NCI-H774 (cell line): ENCODE measurements at places on chromosomes 2 and 18.
A peak's percentile ranks its signal among the peaks of the same experiment; 100 is the strongest.

GRCh38 chr2:108124736-108125495 lies 114.9 kb upstream of the SULT1C3 start:
- DNase-seq = no peak

DNA sequence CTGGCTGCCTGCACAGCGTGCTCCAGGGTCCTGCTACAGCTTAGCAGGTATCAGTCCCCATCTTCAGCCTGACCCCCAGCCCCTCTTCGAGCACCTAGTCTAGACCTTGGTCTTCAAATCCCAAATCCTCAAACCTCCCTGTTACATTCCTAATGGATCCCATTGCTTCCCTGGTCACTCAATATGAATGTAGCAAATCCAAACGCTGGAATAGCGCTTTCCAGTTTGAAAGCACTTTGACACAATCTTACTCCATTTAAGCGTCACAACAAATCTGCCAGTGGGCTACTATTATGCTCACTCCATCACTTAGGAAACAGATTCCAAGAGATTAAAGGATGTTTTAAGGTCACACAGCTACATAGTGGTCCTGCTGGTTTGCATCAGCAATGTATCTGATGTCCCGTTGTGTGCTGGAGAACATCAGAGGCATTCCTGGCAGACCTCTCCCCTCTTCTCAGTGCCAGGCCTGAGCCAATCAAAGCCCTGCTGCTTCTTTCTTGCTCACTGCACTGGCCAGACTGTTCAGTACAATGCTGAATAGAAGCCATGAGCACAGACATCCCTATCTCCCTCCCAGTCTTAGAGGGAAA lies 11.1 kb upstream of the INO80C start:
- no peak for DNase-seq

DNA sequence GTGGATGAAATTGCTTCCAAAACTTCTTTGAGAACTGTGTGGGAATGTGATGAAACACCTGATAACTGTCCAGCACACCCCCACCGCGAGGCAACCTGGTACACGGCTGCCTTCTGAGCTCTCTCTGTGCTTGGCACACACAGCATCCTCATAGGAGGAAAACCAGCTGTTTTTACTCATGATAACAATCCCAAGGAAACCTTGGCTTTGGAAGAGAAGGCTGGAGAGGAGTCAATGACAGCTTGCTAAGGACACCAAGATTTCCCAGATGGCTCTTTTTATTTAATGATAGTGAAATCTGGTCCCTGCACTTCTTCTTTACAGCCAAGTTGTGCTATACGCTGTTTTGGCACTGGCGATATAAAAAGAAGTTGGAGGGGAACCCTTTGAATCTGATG lies 232.5 kb upstream of the FN1 start:
- DNase-seq = no peak

- DNase-seq = no peak
These were observed 217.2 kb upstream of the NXPH2 start for GRCh38 chr2:138997346-138997745.

DNA sequence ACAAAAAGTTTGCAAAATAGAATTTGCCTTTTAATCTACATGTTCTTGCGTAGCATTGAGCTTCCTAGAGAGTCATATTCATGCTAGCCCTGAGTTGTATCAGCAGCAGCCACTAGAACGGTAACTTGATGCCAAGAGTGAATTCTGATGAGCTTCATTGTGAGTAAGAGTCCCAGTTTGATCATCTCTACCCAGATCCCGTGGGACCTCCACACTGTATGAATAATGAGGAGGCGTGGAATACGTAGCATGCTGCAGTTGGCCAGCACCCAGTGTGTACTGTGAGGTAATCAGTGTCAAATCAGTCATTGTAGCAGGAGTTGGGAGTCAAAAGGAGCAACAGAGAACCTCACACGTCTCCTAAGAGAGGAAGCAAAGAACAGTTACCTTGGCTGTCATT lies 197.9 kb downstream of the NEDD4L start:
- DNase-seq = no peak

- peak; percentile 18 for DNase-seq
These were observed 62.8 kb downstream of the HDAC4 start for GRCh38 chr2:239337877-239338484.

DNA sequence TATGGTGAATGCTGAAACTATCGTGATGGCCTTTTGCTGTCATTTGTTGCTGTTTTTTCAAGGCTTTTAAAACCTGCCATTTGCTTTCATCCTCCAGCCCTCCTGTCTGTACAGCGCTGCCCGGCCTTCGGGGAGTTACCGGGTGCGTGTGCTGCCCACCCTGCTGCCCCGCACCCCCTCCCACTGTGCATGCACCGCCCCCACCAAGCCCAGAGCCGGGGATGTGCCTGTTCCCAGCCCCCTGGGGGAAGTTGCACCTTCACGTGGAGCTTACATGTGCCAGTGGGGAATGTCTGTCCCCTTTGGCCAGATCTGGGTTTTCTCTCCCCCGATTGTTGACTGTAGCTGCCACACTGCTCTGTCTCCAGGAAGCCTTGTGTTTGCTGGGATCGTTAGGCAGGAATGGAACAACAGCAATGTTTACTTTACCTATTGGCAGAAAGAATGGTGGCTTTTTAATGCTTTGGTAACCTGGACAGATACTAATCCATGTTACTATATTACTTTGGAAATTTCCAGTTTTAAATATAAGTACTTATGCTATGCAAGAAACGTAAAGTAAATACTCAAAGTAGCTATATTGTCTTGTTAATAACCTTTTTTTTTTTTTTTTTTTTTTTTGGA lies 64.8 kb upstream of the RBM44 start:
- DNase-seq = peak; percentile 77

- no peak for DNase-seq
These were observed 172.8 kb downstream of the DCDC2C start for GRCh38 chr2:3876221-3876620.

DNA sequence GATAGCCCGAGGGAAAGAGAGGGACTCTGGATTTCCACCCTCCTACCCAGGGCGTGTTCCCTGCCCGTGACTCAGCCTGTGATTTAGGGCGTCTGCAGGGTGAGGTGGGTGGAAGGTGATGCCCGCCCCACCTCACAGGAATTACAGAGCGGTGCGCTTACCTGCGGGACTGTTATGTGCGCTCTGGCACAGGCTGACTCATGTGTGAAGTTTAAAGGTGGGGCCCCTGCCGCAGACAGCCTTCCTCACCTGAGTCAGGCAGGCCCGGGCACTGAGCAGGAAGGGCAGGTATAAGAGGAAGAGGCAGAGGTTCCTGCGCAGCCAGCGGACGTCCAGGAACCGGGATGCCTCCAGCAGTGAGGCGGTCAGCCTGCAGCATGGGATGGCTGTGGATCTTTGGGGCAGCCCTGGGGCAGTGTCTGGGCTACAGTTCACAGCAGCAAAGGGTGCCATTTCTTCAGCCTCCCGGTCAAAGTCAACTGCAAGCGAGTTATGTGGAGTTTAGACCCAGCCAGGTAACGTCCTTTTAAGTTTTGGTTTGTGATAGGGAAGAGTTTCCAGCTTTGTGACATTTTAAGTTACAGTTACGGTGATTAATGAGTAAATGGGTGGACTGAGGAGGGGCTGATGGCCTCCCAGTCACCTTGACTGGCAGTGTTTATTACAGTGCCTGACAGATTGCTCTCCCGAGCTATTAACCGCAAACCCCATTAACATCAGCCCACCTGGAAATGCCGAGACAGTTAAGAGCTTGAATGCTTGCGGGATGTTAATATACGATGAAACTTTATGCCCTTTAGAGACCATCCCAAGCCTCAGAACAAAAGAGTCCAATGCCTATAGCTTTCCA lies 141.6 kb upstream of the TTC39C start:
- DNase-seq = no peak

GRCh38 chr18:23662309-23663263 lies at the start of gene ANKRD29:
ANKRD29 (minus strand) TSS chr18:23662911; CDS start chr18:23662730, 181 bp downstream.
- no peak for DNase-seq

DNA sequence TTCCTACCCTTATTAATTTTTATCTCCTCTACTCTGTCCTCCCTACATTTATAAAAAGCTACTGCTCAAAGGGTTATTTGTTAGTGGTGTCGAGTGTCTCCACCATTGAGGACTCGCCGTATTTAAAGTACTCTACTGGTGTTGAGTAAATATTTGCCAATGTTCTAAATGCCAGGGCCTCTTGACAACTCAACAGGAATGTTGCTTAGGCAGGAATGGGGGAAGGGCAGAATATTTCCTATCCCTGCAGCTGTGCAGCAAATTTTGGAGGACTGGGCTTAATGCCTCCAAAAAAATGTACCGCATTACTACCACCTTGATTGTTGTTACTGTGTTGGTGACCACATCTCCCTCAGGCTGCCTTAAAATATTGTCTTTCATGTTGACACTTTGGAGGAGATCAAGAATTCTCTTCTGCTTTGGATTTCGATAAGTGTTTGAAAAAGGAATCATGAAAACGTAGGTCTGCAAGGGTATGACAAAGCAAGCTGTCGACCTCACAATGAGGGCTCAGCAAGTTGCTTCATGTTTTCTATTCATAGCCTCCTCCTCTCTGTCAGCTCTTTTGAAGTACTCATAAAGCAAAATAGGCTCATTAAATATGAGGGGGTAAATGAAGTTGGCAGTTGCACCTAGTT lies 84.3 kb downstream of the EFEMP1 start:
- peak; percentile 83 for DNase-seq

- no peak for DNase-seq
These were observed 35.9 kb upstream of the SLC14A1 start for GRCh38 chr18:45688113-45688512.

DNA sequence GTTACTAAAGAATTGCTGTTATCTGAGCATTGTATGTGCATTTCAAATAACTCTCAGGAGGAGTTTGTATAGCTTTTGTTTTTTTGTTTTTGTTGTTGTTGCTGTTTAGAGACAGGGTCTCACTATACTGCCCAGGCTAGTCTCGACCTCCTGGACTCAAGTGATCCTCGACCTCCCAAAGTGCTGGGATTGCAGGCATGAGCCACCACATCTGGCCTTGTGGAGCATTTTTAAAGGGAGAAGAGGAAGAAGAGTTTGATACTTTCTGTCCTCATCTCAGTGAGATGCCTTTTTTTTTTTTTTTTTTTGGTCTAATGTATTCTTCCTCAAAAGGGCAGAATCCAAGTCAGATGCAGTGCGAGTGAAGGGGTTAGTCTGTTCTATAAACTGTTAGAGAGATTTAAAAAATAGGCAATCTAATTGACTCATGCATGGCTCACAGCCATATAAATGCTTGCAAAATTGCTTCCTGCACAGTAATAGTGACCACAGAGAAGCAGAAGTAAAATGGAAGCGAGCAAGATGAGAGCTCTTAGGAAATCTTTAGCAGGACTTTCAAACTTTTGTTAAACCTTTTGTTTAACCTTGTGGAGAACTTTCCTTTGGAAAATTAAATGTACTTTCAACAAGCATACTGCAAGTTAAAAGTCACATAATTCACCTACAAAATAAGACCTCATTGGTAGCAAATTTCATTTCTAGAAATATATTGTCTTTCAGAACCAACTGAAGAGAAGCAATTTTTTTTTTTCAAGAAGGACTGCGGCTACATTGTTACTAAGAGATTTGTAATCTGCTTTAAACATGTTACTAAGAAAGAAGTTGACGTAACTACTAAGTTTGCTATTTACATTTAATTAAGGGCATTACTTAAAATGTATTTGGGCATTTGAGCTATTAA lies 52.3 kb upstream of the ROCK1 start:
- no peak for DNase-seq

GRCh38 chr2:99939135-99939534 lies 203.3 kb downstream of the AFF3 start:
- DNase-seq = no peak

GRCh38 chr2:199414001-199414400 lies 43.7 kb downstream of the SATB2 start:
- DNase-seq = no peak

- no peak for DNase-seq
These were observed 34.1 kb upstream of the SLC39A10 start for GRCh38 chr2:195622966-195623365.

DNA sequence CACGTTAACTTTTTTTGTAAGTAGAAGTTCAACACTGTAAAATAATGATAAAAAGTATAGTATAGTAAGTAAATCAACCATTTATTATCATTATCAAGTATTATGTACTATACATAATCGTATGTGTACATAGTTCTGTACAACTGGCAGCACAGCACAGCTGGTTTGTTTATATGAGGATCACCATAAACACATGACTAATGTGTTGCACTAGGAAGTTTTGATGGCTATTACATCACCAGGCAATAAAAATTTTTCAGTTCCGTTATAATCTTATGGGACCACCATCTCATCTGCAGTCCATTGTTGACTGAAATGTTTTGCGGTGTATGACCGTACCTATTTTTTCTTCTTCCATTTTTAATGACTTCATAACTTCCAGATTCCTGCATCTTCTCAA lies 39.2 kb upstream of the ZNF385B start:
- no peak for DNase-seq

- DNase-seq = no peak
These were observed 38.5 kb downstream of the PNO1 start for GRCh38 chr2:68196120-68196716.

DNA sequence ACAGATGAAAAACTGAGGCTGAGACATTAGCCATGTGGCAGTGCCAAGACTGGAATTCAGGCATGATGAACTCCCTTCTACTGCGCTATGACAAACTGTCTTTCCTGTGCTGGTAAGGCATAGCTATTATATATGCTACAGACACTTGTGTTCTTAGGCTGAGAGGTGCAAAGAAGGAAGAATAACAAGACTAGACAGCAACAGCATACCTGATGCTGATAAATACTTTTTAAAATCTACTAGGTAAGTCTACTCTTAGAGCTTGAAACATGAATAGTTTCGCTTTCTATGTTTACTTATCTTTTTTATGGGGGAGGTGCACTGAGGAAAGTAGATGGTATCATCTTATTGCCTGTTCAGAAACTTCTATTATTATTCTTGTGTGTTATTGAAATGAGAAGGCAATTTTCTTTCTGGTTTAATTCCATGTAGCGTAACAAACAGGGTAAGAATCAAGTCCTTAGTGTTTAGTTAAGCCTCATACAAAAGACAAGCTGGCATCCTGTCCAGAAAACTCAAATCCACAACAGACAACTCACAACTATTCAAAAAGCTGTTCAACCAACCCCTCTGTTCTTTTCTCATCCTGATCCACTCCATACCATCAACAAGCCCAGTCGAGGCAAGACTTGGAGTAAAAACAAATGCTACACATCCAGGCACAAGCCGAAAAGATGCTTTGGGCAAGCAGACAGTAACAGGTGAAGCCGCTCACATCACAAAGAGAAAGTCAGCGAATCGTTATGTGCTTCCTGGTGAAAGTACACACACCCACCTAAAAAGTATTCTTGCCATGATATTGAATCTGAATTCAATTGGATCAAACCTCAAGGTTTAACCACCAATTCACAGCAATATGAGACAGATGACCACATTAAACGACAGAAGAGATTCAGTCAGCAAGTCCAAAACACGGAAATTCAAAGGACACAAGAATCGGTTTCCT lies 1.5 kb downstream of the TTC32 start:
- DNase-seq = no peak

- no peak for DNase-seq
These were observed 20.3 kb upstream of the KIDINS220 start for GRCh38 chr2:8857709-8858108.
